ENCODE measurements at places on chromosomes 2 and 18. TPM values are rescaled to one million over a fixed set of nuclear protein-coding genes. Genes with fewer than 3 reads are reported as not detected.

- peaks cover 61% of the 10 kb centered on the region for H3K4me1 ChIP-seq
- peak overlapping the region; percentile 40 for H3K4me3 ChIP-seq
- peak; percentile 90 for DNase-seq
- H3K36me3 ChIP-seq = peaks cover 6% of the 10 kb centered on the region
- no peaks in the 10 kb centered on the region for H3K27me3 ChIP-seq
- H3K27ac ChIP-seq = peak overlapping the region; percentile 94
Measured at GRCh38 chr2:101113441-101114267, 37.5 kb downstream of the TBC1D8 start.

DNA sequence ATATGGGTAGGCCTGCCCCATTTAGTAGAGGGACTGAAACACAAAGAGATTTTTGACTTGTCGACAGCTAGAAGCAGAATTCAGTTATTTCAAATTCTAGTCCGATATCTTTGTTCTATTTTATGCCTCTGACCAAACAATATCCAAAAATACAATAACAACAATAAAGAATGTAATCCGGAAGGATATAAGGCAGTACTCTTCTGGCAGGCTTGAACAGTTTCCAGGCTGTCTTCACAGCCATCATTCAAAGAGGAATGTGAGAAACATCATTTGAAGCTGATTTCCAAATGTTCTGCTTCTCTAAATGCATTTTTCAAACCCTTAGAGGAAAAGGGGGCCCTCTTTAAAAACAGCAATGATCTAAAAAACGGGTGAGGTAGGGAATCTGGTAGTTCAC lies 36.7 kb upstream of the SPTBN1 start:
- no peak for DNase-seq
- no peak overlapping the region for H3K4me3 ChIP-seq
- no peak overlapping the region for H3K27ac ChIP-seq
- H3K27me3 ChIP-seq = no peaks in the 10 kb centered on the region

DNA sequence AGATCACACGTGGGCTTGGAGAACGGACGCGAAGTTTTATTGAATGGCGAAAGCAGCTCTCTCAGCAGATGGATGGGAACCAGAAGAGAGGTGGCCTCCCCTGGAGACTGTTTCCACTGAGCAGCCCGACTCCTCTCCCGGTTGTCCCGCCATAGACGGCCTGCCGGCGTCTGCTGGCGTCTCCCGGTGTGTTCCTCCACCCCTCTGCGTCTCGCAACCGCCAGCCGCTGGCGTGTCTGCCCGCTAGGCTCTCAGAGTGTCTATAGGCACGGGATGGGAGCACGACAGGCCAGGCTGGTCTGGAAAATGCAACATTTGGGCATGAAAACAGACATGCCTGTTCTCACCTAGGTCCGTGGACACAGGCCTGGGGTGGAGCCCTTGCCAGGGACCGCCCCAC lies 366.7 kb upstream of the SOX11 start:
- DNase-seq = no peak
- H3K4me3 ChIP-seq = no peak overlapping the region
- H3K36me3 ChIP-seq = no peaks in the 10 kb centered on the region

- no peak overlapping the region for H3K4me3 ChIP-seq
- no peaks in the 10 kb centered on the region for H3K36me3 ChIP-seq
- H3K27ac ChIP-seq = no peak overlapping the region
- no peaks in the 10 kb centered on the region for H3K27me3 ChIP-seq
- no peaks in the 10 kb centered on the region for H3K4me1 ChIP-seq
- DNase-seq = no peak
Measured at GRCh38 chr18:39019989-39020388, 1454.4 kb upstream of the CELF4 start.

The IL36B gene
- not detected for total RNA-seq
